ENCODE measurements at places on chromosomes 2 and 18.

GRCh38 chr2:68796295-68796905, 61.8 kb downstream of the ARHGAP25 start:
- DNase-seq, result no peak

GRCh38 chr2:185360776-185361175, 377.8 kb upstream of the FSIP2 start:
- DNase-seq, result no peak

DNA sequence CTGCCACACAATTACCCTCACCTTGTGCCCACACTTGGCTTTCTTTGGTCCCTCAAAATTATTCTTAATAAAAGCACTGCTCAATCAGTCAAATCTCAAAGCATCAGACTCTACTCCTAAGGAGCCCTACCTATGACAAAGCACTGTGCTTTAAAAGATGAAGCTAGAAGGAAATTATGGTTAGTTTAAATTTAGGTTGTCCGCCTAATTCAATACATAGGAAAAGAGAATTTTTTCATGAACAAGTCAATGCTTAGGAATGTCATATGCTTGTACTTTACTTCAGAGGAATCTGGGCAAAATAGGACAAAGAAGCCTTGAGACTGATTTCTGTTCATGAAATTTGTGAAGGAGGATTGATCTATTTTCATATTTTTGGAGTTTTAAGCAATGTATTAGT, 726.4 kb upstream of the CDH2 start:
- DNase-seq, result no peak

- DNase-seq, result peak; percentile 87
Measured at GRCh38 chr2:168189835-168190569, 57.4 kb downstream of the STK39 start.

Measured in amniotic epithelial cell (primary cell).